GM13977 (cell line): ENCODE measurements at places on chromosomes 12 and 14.

- DNase-seq: peak; percentile 79
Observed at GRCh38 chr14:104794099-104794498, 1.4 kb downstream of the AKT1 start.

- no peak for DNase-seq
Observed at GRCh38 chr14:82388488-82388887, 854.8 kb upstream of the SEL1L start.

DNA sequence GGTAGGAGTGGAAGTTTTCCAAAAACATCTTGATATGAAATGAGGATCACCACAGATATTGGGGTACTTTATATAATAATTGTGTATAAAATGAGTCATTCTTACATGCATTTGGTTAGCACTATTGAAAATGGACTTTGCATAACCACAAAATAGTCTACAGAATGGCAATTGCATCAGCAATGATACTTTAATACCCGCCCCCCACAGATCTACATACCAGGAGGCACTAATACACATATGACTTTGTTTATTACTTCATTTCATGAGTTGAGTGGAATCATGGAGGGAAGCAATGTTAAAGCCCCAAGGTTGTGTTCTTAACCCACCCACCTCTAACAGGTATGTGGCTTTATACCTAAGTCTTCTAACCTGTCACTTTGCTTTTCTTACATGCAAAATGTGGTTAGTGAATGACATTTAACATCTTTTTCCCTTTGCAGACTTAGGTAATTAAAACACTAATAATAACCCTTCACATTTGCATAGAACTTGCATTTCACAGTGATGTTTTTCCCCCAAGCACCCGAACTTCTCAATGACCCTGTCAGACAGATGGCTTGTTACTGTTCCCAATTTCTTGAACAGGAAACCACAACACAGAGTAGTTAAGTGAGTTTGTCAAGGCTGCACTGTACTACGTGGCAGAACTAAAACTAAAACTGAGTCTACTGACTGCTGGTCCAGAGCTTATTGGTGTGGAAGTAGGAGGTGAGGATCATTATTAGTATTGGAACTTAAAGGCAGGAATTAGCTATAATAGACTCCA, 101.9 kb downstream of the NPAS3 start:
- DNase-seq: no peak

DNA sequence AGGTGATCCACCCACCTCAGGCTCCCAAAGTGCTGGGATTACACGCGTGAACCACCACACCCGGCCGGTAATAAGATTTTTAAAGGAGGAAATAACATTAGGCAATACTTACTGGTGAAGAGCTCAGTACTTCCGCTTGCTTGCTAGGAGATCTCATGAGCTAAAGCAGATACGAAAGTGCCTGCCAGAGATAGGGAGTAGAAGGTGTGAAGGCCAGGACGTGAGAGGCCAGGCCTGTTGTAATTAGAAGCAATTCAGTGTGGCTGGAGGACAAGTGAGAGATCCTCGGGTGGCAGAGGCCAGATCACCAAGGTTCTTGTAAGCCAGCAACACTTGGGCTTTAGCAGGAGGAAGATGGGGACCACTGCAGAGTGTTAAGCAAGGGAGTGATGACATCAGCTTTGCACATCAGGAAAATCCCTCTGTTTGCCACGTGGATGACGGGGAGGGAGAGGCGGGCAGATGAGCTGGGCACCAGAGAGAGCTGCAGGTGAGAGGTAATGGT, 7.6 kb downstream of the TECPR2 start:
- no peak for DNase-seq
